ENCODE measurements at places on chromosomes 7 and 10. TPM values are rescaled to one million over a fixed set of nuclear protein-coding genes. Genes with fewer than 3 reads are reported as not detected.

The MPP7 gene
- total RNA-seq, result 3.7 TPM

GRCh38 chr7:25988640-25989039 is 163.4 kb upstream of the NFE2L3 start:
- DNase-seq, result no peak

GRCh38 chr7:16616542-16616941 is 29.0 kb downstream of the ANKMY2 start:
- DNase-seq, result no peak

The SPDYE17 gene
- total RNA-seq, result not detected

The VIM gene
- total RNA-seq, result 191 TPM

DNA sequence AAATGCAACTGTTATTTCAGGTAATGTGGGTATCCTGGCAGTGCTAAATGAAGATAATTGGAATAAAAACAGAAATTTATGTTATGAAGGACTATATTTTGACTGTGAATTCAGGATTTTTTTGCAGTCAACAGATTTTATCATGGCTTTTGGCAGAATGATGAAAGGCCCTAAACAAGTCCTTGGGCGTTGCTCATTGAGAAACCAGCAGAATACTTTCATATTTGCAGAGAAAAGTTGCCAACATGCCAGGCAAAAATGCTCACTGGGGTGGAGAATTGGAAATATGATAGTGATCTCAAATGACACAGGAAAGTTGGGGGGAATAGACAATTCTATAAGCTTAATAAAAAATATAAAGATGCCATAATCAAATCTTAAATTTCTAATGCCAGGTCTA is 121.1 kb downstream of the GPR85 start:
- no peak for DNase-seq

The CYP3A7 gene
- total RNA-seq, result not detected

DNA sequence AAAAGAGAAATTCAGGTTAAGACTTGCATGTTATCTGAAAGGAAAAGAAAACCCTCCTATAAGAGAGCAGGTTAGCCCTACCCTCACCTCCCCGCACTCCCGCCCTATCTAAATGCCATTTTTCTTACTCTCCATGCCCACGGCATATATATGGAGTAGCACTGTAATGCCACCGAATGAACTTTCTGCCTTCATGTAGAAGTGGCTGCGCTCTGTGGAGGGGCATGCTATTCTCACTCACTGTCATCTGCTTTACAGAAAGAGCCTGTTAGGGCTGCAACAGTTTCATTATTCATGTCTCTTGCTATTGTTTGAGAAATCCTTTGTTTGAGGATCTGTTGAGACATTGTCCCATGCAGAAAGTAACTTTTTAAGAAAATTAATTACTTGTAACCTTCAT is 1190.6 kb downstream of the SORCS1 start:
- no peak for DNase-seq

DNA sequence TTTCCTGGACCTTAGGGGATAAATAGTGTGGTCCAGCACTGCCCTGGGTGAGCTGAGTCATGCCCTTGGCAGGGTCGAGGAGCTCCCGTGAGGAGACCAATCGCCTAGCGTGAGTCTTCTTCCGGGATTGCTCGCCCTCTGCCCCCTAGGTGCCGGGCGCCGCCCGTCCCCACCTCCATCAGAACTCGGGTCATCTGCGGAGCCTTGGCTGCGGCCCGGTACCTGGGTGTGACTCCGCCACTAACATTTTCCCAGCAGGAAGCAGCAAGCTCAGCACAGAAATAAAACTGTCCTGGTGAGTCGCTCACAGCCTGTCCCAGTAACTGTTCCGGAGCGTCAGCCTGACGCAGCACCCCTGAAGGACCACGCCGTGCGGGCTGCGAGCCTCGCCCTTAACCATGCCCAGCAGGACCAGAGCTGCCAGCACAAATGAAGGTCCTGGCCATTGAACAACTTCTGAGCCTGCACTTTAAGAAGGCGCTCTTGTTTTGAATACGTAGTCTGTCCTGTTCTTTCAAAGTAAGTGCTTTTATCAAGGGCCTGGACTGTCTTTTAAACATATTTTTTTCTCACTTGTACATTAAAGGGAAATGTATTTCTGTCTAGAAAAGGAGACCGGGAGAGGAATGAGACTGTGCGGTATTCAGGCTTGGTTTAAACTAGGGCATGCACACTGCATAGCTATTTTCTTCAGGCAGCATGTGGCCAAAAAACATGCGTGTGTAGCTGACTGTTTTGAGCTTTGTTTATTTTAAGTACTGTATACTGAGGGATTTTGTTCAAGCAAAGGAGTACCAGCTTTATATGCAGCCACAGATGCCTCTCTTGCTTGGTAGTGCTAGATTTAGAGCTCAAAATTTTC is 136.7 kb downstream of the HECW1 start:
- DNase-seq, result no peak

DNA sequence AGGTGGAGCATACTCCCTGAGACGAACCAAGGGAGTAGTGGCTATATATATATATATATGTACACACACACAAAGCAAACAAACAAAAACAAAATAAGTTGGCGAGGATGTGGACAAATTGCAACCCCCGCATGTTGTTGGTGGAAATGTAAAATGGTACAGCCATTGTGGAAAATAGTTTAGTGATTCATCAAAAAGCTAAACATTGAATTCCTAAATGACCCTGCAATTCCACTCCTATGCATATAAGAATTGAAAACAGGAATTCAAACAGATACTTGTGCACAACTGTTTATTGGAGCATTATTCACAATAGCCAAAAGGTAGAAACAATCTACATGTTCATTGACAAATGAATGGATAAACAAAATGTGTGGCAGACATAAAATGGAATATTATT is 407.9 kb downstream of the KCNMA1 start:
- DNase-seq, result no peak

The TIMM23 gene
- 73.4 TPM for total RNA-seq

The TYW1B gene
- total RNA-seq, result 2.0 TPM

DNA sequence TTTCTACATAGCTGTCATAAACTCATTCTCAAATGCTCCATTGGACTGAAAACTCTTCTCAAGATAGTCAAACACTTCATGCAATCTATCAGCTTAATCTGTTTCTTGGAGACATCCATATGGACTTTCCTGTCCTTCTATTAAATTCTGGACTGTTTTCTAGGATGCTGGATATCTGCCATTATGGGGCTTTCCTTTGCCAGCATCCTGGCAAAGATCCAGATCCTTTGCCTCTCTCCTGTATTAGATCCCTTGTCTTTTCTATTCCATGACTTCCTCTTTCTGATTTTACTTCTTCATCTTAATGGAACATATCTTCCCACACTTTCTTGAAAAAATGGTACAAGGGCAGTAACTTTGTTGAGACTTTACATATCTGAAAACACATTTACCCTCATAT is 35.9 kb upstream of the SKAP2 start:
- DNase-seq, result no peak

GRCh38 chr7:111199643-111200042 is 108.7 kb downstream of the LRRN3 start:
- DNase-seq, result no peak

GRCh38 chr7:12250232-12250631 is 39.1 kb downstream of the TMEM106B start:
- DNase-seq, result no peak

The HABP2 gene
- not detected for total RNA-seq

DNA sequence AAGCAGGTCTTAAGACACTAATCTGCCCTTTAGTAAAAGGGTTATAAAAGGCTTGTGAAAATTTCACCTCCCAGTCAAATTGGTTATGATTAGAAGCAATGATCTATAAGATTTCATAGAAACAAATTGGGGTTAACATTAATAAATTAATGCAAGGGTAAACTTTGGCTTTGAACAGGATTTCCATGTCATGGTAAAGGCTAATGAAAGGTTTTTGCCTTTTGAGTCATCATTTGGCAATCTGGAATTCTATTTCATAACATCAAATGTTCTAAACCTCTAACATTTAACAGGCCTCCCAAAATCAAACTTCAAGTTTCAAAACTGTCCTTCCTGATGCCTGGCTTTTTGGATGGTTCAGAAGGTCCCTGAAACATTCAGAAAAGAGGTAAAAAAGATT is 62.4 kb downstream of the COA1 start:
- no peak for DNase-seq

Measured in frontal cortex (tissue), 4 donors.